ENCODE measurements at places on chromosomes 13 and 19.
A peak's percentile ranks its signal among the peaks of the same experiment; 100 is the strongest.

GRCh38 chr13:61252213-61252612, 163.4 kb downstream of the PCDH20 start:
- no peak for DNase-seq

- DNase-seq = peak; percentile 56
These were observed 1.6 kb downstream of the ELAVL3 start for GRCh38 chr19:11479090-11479897.

DNA sequence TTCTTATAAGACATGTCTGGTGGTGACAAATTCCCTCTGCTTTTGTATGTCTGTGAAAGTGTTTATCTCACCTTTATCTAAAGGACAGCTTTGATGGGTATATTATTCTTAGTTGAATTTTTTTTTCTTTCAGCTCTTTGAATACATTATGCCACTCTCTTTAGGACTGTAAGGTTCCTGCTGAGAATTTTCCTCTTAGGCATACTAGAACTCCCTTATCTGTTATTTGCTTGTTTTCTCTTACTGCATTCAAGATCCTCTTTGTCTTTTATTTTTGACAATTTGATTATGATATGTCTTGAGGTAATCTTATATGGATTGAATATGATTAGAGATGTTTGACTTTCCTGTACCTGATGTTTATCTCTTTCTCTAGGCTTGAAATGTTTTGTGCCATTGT, 1328.4 kb downstream of the PCDH9 start:
- no peak for DNase-seq

- DNase-seq = no peak
These were observed 7.2 kb upstream of the PHF11 start for GRCh38 chr13:49488563-49488962.

DNA sequence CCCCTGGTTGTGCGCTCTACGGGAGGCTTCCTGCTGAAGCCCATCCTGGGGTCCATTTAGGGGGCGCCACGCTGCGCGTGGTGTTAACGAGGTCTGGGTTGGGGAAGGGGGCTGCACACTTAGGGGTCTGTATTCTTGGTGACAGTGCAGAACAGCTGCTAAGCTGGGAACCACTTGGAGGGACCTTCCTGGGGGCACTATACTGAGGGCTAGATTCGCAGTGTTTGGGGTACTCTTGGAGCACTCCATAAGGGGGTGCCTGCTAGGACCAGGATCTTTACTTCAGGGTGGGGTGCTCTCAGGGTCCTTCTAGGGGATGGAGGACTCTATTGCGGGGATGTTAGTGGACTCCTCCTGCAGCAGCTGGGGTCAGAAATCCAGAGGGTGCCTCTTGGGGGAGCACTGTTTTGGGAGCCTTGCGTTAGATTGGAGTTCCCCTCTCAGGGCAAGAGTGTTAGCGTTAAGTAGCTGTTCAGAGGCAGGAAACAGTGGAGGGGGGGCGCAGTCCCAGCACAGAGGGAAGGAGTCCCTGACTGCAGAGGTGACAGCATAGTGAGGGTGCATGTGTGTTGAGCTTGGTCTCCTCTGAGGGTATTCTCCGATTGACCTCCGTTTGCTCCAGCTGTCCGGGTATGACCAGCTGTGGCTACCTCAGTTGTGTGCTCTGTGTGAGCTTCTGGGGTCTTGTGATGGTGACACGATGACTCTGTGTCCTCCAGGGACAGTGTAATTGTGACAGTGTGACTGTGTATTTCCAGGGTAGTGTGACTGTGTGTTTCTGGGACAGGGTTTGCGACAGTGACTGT, 1.1 kb downstream of the PDE4A start:
- peak; percentile 85 for DNase-seq

All from suppressor macrophage treated with lipopolysaccharide for 4 hours (primary cell).